Thoracic aorta (tissue), 2 donors: ENCODE measurements at places on chromosomes 13 and 19.

DNA sequence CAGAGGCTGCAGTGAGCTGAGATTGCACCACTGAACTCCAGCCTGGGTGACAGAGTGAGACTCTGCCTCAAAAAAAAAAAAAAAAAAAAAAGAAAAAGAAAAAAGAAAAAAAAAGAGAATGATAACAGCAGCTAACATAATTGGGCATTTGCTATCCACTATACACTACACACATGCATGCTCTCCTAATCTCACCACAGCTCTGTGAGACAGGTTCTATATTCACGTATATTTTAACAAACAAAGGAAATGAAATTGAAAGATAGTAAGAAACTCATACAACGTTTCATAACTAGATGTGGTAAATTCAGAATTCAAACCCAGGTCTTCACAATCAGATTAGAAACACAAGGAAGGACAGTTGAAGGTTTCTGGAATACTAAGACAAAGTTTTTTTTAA lies 265.7 kb downstream of the DIAPH3 start:
- DNase-seq, result no peak

DNA sequence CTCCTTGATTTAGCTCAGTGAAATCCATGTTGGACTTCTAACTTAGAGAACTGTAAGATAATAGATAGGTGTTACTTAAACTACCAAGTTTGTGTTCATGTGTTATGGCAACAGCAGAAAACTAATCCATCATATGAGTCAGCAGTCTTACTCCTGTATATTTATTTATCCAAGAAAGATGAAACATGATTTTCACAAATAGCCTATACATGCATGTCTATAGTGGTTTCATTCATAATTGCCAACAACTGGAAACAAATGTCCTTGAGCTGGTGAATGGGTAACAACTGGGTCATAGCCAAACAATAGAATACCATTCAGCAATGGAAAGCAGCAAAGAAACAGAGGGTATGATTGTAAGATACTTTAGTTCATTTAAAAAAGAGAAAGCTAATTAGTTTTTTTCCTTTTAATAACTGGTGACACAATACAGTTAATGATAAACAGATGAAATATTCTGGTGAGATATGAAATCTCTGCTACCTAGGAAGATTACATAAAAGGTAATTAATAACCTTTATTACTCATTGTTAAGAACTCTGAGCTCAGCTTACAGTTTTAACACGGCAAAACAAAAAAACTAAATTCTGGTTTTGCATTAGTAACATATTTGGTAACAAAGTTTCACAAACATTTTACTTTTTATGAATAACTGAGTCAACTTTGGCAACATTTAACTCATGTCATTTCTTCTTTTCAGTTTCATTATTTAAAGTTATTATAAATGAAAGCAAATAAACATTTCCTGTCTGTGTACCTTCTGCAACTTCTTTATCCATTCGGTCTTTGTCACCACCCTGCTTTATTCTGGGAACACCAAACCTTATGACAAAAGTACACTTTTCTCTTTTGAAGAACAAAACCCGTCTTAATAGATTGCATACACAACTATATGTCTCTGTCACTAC lies 181.3 kb downstream of the LIG4 start:
- no peak for DNase-seq

DNA sequence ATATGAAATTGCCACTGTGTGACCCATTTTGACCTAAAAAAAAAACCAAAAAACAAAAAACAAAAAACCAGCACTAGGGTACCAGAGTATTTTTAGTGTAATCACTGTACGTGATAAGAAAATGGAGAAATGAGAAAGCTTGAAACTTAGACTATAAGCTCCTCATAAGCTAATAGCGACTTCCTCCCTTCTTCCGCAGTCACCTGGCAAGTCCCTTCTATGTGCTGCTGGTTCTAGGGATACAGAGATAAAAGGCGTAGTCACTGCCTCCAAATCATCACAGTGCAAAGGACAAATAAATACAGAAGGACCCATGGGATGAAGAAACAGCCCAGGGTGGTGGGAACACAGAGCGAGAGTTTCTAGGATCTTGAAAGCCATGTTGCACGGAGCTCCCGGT lies 190.3 kb downstream of the TM9SF2 start:
- no peak for DNase-seq

DNA sequence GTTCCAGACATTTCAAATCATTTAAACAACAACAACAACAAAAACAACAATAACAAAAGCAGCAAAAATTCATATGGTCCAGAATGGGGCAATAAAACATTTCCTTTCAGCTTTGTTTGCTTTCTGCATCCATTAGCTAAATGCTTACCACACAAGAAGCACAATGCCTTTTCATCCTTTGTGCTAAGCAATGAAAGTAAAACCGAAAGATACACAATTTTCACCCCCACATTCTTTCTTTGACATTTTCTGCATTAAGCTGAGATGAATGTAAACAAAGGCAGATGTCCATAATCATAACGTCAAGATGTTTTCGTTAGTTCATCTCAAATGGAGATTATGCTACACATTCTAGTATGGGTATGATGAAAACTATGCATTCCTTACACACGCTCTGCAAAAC lies 568.5 kb downstream of the SLITRK6 start:
- DNase-seq, result no peak

DNA sequence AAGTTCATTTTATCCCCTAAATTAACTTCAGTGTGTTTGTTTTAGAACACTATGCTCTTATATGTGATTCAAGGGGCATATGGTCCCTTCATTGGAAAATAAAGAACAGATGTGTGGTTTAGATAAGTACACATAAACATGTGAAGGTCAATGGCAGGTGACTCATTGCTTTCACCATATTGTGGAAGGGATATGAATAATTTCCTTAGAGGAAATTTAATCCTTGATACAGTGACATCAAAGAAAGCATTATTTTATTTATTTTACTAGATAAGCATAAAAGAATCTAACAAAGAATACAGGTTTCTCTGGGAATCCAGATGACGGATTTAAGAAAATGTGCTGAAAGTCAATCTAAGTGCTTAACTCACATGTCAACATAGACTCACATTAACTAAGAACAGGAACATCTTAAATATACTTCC lies 373.5 kb downstream of the KCTD12 start:
- DNase-seq, result no peak

- DNase-seq, result no peak
Measured at GRCh38 chr13:27971776-27972477, 2.8 kb upstream of the CDX2 start.

- no peak for DNase-seq
Measured at GRCh38 chr13:58953638-58954037, 1210.1 kb downstream of the DIAPH3 start.

- DNase-seq, result no peak
Measured at GRCh38 chr19:56132316-56132822, 8.7 kb upstream of the ZNF444 start.

- DNase-seq, result no peak
Measured at GRCh38 chr13:74000876-74001275, 133.3 kb downstream of the KLF12 start.

GRCh38 chr19:4059891-4060620 lies 6.6 kb downstream of the ZBTB7A start:
- no peak for DNase-seq

DNA sequence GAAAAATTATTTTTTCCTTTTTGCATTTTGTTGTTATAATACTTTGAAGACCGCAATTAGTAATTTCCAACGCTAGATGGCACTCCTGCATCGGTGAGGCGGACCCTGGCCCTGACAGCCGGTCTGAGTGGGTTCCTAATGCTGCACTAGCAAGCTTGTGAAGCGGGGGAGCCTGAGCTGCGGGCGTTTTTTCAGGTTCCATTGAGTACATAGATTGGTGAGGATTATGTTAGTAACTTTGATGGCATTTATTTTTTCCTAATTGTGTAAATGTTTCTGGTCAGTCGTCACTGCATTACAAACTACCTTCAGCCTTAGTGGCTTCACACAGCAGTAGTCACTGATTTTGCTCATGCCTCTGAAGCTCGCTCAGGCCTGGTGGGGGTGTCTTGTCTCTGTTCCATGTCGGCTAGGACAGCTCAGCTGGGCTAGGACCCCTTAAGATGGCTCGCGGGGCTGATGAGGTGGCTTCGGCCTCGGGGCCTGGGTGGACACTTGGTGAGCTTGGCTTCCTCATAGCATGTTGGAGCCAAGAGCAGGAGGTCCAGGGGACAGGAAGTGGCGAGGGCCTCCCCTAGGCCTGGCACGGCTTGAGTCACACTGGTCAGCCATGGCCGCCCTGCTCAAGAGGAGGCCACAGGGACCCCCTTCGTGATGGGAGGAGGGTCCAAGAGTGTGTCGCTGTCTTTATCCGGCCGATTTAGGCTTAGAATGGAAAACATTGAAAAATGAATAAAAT lies 25.0 kb downstream of the ERCC5 start:
- DNase-seq, result no peak

- no peak for DNase-seq
Measured at GRCh38 chr13:29817604-29818378, 32.6 kb downstream of the UBL3 start.

DNA sequence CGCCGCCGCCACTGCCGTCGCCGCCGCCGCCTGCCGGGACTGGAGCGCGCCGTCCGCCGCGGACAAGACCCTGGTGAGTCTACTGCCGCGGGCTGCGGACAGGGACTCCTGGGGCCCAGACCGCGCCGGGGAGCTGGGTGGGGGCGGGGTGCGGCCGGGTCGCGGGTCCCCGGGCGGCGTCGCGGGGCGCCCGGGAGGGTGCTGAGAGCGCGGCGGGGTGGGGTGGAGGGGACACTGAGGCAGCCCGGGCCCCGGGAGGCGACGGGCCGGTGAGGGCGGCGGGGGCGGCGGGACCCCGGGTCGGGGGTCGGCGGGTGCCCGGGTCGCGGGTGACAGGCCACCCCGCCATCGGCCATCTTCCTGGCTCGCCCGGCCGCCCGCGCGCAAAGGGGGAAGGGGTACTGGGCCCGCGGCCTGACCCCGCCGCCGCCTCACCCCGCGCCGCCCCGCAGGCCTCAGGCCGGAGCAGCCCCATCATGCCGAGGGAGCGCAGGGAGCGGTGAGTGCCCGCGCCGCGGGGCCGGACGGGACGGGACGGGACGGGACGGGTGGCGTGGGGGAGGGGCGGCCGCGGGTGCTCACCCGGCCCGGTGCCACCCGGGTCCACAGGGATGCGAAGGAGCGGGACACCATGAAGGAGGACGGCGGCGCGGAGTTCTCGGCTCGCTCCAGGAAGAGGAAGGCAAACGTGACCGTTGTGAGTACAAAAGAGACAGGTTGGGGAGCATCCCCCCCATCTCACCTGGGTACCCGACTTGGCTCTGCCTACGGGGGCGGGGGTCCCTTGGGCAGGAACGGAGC lies 489 bp downstream of the CCNE1 start:
- DNase-seq, result no peak
